Esophagus muscularis mucosa (tissue), 4 donors: ENCODE measurements at places on chromosomes 6 and 20. TPM values are rescaled to one million over a fixed set of nuclear protein-coding genes. Genes with fewer than 3 reads are reported as not detected.
A peak's percentile ranks its signal among the peaks of the same experiment; 100 is the strongest.

DNA sequence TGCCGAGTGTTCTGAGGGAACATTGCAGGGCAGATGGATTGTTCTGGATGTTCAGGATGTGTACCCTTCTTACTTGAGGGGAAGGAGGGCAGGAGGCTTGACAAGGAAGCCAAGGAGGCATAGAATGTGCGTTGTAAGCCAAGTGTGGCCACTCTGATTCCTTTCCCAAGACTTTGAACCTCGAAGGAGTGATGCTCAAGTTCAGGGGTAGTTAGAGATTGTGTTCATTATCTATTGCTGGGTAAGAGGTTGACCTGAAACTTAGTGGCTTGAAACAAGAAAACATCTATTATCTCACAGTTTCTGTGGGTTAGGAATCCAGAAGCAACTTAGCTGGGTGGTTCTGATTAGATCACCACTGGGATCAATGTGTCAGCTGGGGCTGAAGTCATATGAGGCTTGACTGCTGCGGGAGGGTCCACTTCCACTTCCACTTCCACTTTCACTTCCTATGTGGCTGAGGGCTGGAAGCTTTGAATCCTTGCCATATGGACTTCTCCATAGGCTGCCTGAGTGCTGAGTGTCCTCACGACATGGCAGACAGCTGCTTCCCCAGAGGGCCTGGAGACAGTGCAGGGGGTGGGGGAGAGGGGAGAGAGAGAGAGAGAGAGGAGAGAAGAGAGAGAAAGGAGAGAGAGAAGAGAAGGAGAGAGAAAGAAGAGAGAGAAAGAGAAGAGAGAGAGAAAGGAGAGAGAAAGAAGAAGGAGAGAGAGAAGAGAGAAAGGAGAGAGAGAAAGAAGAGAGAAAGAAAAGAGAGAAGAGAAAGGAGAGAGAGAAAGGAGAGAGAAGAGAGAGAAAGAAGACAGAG, 6.9 kb upstream of the CD40 start:
- H3K27ac ChIP-seq = no peak overlapping the region
- no peak for DNase-seq
- no peaks in the 10 kb centered on the region for H3K4me1 ChIP-seq
- no peaks in the 10 kb centered on the region for H3K36me3 ChIP-seq

Gene KCNQ5
- 1.6 TPM for total RNA-seq

GRCh38 chr20:32731882-32732266, 11.4 kb downstream of the COMMD7 start:
- no peak overlapping the region for H3K4me3 ChIP-seq
- H3K27me3 ChIP-seq = no peaks in the 10 kb centered on the region
- DNase-seq = no peak
- H3K36me3 ChIP-seq = peaks cover 22% of the 10 kb centered on the region

Gene BTN1A1
- total RNA-seq = not detected

DNA sequence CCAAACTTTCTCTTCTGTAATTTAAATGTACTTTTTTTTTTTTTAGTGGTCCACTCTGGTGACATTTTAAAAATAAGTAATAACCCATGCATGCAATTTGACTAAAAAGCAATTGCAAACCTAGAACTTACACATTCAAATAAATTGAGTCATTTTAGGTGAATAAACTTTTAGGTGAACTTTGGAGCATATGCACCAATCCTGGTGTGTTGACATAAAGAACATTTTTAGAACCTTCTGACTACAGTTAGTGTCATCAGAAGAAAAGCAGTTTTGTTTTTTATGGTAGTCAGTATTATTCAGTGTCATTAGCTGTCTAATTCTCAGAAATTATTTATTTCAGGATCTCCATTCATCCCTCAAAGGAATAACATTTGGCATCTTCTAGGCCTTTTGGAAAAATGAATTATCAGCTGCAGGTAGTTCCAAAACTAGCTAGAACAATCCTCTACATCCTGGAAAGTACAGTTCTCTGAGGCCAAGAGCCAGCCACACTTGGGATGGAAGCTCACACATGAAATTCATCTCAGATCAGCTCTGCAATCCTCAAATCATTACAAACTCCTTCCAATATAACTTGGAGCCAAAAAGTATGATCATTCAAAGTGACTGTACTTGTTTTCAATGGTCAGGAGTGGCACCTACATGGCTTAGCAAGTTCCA, 38.5 kb upstream of the SIM1 start:
- H3K27me3 ChIP-seq = no peaks in the 10 kb centered on the region
- DNase-seq = no peak
- no peak overlapping the region for H3K27ac ChIP-seq
- H3K36me3 ChIP-seq = no peaks in the 10 kb centered on the region
- H3K4me1 ChIP-seq = peaks cover 5% of the 10 kb centered on the region
- H3K4me3 ChIP-seq = no peak overlapping the region

Gene SLC35A1
- 13.7 TPM for total RNA-seq

Gene TMEM200A
- 1.0 TPM for total RNA-seq

Gene IL20RA
- 1.6 TPM for total RNA-seq

Gene HAO1
- total RNA-seq = not detected

Gene PTP4A1
- 31.3 TPM for total RNA-seq

DNA sequence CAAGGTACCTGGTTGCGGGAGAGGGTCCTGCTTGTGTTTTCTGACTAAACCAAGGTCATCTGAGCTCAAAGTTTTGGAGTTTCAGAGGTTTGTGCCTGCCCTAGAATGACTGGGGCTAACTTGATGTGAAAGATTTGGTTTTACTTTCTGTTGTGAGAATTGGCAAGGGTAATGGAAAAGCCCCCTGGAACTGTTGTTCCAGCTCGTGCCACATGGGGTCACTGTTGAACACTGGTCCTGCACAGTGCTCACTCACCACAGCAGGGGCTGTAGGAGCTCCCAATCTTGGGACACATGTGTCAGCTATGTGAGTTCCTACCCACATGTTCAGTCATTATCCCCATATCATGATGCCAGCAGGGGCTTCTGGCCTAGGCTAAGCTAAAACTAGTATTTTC, 6.5 kb downstream of the TGM6 start:
- no peaks in the 10 kb centered on the region for H3K27me3 ChIP-seq
- H3K36me3 ChIP-seq = no peaks in the 10 kb centered on the region
- no peaks in the 10 kb centered on the region for H3K4me1 ChIP-seq
- DNase-seq = no peak
- H3K27ac ChIP-seq = no peak overlapping the region
- H3K4me3 ChIP-seq = no peak overlapping the region

Gene SNAI1
- 2.6 TPM for total RNA-seq

Gene MRAP2
- total RNA-seq = 0.11 TPM

- H3K27ac ChIP-seq = no peak overlapping the region
- H3K36me3 ChIP-seq = peaks cover 42% of the 10 kb centered on the region
- no peaks in the 10 kb centered on the region for H3K27me3 ChIP-seq
- H3K4me3 ChIP-seq = no peak overlapping the region
- DNase-seq = no peak
Measured at GRCh38 chr6:169233832-169234231, 19.8 kb downstream of the THBS2 start.

Gene C4B
- total RNA-seq = 203 TPM

Gene GPLD1
- 4.2 TPM for total RNA-seq

- peak; percentile 93 for DNase-seq
- no peak overlapping the region for H3K4me3 ChIP-seq
- no peaks in the 10 kb centered on the region for H3K36me3 ChIP-seq
- H3K27ac ChIP-seq = peak overlapping the region; percentile 74
- no peaks in the 10 kb centered on the region for H3K27me3 ChIP-seq
Measured at GRCh38 chr20:49345524-49345923, 67.7 kb upstream of the ZNFX1 start.

DNA sequence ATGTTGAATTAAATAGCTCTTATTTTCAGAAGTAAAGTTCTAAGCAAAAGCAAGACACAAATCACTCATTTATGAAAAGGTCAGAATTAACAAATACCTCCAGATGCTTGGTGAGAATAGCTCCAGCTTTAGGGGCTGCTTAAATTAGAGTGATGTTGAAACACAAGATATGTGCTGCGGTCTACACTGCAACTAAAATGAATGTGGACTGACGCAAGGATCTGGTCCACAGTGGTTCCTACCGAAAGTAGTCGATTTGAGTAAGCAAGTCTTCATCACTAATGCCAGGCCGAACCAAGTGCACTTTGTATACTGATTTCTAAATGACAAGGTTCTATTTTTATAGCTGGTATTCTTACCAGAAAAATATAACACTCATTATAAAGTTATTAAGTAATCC, 96.3 kb downstream of the PRDM1 start:
- H3K27ac ChIP-seq = no peak overlapping the region
- H3K36me3 ChIP-seq = peaks cover 7% of the 10 kb centered on the region
- H3K4me3 ChIP-seq = no peak overlapping the region
- H3K27me3 ChIP-seq = no peaks in the 10 kb centered on the region
- H3K4me1 ChIP-seq = no peaks in the 10 kb centered on the region

GRCh38 chr6:147116056-147116455, 88.2 kb upstream of the STXBP5 start:
- H3K4me3 ChIP-seq = no peak overlapping the region
- H3K27me3 ChIP-seq = no peaks in the 10 kb centered on the region

- no peaks in the 10 kb centered on the region for H3K4me1 ChIP-seq
- no peak overlapping the region for H3K27ac ChIP-seq
- DNase-seq = no peak
- H3K4me3 ChIP-seq = no peak overlapping the region
Measured at GRCh38 chr6:44304282-44305199, 8.6 kb downstream of the AARS2 start.

Gene BNIP5
- not detected for total RNA-seq

Gene ARMH2
- total RNA-seq = not detected

Gene NCOA3
- total RNA-seq = 25.7 TPM

Gene ABHD16B
- not detected for total RNA-seq

DNA sequence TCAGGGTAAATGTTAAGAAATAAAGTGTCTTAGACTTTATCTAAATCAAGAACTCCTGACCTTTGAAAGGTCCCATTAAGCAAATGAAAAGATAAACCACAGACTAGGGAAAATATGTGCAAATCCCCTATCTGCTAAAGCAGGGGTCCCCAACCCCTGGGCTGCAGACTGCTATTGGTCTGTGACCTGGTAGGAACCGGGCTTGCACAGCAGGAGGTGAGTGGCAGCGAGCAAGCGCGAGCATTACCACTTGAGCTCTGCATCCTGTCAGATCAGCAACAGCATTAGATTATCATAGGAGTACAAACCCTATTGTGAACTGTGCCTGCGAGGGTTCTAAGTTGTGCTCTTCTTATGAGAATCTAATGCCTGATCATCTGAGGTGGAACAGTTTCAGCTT, 42.4 kb downstream of the LCA5 start:
- no peak overlapping the region for H3K4me3 ChIP-seq
- no peak for DNase-seq
- H3K4me1 ChIP-seq = no peaks in the 10 kb centered on the region
- peaks cover 5% of the 10 kb centered on the region for H3K36me3 ChIP-seq
- no peaks in the 10 kb centered on the region for H3K27me3 ChIP-seq

GRCh38 chr6:26306232-26306631, 58.8 kb upstream of the BTN3A2 start:
- DNase-seq = no peak
- no peaks in the 10 kb centered on the region for H3K36me3 ChIP-seq
- no peak overlapping the region for H3K4me3 ChIP-seq
- no peaks in the 10 kb centered on the region for H3K27me3 ChIP-seq

GRCh38 chr6:81071121-81071520, 681.4 kb downstream of the TENT5A start:
- H3K4me1 ChIP-seq = no peaks in the 10 kb centered on the region
- no peak overlapping the region for H3K4me3 ChIP-seq
- H3K27me3 ChIP-seq = no peaks in the 10 kb centered on the region
